ENCODE measurements at places on chromosomes 4 and X. TPM values are rescaled to one million over a fixed set of nuclear protein-coding genes. Genes with fewer than 3 reads are reported as not detected.

GRPR gene
- total RNA-seq: 10.8 TPM

DNA sequence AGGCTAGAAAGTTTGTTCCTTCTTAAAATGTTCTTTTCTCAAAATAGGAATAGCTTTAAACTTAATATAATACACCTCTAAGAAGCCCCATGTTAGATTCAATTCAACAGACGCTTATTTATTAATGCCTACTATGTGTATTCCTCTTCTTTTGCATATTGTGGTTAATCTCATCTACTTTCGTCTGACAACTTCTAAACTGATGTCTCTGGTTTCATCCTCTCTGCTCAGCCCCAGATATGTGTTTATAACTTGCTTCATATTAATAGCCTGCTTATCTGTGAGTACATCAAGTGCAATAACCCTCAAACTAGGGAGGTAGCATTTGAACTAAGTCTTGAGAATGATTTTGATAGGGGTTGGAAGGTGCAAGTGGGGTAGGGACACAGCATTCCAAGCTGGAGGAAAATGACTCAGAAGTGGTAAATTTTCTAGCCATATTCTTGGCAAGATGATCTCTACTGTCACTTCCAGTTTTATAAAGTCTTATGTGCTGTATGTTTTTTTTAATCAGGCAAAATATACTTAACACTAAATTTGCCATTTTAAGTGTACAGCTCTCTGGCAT lies 37.0 kb downstream of the STK26 start:
- H3K27ac ChIP-seq: no peak overlapping the region
- DNase-seq: no peak
- no peaks in the 10 kb centered on the region for H3K27me3 ChIP-seq
- H3K36me3 ChIP-seq: no peaks in the 10 kb centered on the region
- no peak overlapping the region for H3K4me3 ChIP-seq
- no peaks in the 10 kb centered on the region for H3K4me1 ChIP-seq

TCEAL2 gene
- total RNA-seq: 27.0 TPM

GRCh38 chr4:84091266-84091665 lies 407.8 kb downstream of the NKX6-1 start:
- no peak overlapping the region for H3K27ac ChIP-seq
- H3K4me3 ChIP-seq: no peak overlapping the region
- no peaks in the 10 kb centered on the region for H3K27me3 ChIP-seq
- DNase-seq: no peak

- H3K27ac ChIP-seq: no peak overlapping the region
- H3K36me3 ChIP-seq: no peaks in the 10 kb centered on the region
- no peak overlapping the region for H3K4me3 ChIP-seq
- H3K4me1 ChIP-seq: peaks cover 7% of the 10 kb centered on the region
These were observed 90.5 kb upstream of the GPRIN3 start for GRCh38 chr4:89398146-89398545.

APLN gene
- total RNA-seq: 0.58 TPM

- no peak overlapping the region for H3K27ac ChIP-seq
- DNase-seq: no peak
- peaks cover 9% of the 10 kb centered on the region for H3K4me1 ChIP-seq
- no peaks in the 10 kb centered on the region for H3K27me3 ChIP-seq
- no peak overlapping the region for H3K4me3 ChIP-seq
These were observed 20.3 kb downstream of the RUFY3 start for GRCh38 chr4:70741867-70742658.

DNA sequence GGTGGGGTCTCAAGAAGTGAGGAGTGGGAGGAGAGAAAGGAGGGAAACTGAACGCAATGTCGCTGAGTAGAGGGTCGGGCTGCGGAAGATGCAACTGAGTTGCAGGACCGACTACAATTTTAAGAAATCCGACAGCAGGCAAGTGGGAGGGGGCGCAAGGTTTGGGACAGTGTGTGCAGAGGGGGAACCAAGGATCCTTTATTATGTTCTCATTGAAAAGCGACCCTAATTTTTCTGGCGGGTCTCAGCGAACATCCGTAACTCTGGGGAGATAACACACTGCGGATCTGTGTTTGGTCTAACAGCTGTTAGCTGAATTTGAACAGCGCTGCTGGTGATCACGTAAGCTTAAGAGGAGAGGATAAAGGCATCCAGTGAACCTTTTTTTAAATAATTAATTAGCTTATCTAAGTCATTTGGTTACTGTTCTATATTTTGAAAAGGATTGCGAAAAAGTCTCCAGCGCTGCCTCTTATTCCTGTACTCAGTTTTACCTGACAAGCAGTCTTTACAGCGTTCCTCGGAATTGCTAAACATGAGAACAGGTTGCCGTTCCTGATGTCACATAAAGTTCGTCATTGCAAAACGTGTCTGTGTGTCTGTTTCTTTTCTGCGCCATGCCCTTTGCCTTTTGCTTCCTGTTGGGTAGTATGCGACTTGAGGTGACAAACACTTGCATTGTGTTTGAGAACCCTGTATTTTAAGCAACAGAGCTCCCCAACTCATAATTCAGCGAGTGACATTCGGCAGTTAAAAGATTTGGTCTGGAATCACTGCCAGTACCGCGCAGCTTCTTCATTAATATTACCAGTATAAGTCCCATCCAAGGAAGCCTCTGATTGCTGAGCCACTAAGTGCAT lies 1.3 kb downstream of the HTR2C start:
- no peak overlapping the region for H3K4me3 ChIP-seq
- peaks cover 30% of the 10 kb centered on the region for H3K4me1 ChIP-seq
- H3K27ac ChIP-seq: no peak overlapping the region
- H3K27me3 ChIP-seq: peaks cover 4% of the 10 kb centered on the region

- no peaks in the 10 kb centered on the region for H3K4me1 ChIP-seq
- H3K27ac ChIP-seq: no peak overlapping the region
- no peaks in the 10 kb centered on the region for H3K36me3 ChIP-seq
- DNase-seq: no peak
These were observed 7.0 kb upstream of the DSPP start for GRCh38 chr4:87601361-87601760.

PCDH7 gene
- 293 TPM for total RNA-seq

TMPRSS11D gene
- total RNA-seq: not detected

DNA sequence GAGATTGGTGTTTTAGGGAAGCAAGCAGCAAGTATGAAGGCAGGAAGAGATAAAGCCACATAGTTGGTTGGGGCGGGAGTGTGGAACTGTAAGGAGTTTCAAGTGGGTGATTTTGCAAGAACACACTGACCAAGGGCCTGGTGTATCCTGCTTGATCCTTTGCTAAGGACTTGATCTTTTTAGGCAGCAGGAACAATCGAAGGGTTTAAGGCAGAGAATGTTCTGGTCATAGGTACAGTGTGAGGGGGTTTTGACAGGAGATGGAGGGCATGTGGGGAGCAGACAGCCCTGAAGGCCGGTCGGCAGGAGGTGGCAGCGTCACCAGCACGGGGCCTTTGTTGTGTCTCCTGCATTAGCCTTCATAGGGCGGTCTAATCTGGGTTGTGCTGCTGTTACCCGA lies 54.7 kb downstream of the FAM193A start:
- H3K4me3 ChIP-seq: no peak overlapping the region
- DNase-seq: no peak
- no peaks in the 10 kb centered on the region for H3K36me3 ChIP-seq
- no peak overlapping the region for H3K27ac ChIP-seq
- H3K27me3 ChIP-seq: no peaks in the 10 kb centered on the region

DNA sequence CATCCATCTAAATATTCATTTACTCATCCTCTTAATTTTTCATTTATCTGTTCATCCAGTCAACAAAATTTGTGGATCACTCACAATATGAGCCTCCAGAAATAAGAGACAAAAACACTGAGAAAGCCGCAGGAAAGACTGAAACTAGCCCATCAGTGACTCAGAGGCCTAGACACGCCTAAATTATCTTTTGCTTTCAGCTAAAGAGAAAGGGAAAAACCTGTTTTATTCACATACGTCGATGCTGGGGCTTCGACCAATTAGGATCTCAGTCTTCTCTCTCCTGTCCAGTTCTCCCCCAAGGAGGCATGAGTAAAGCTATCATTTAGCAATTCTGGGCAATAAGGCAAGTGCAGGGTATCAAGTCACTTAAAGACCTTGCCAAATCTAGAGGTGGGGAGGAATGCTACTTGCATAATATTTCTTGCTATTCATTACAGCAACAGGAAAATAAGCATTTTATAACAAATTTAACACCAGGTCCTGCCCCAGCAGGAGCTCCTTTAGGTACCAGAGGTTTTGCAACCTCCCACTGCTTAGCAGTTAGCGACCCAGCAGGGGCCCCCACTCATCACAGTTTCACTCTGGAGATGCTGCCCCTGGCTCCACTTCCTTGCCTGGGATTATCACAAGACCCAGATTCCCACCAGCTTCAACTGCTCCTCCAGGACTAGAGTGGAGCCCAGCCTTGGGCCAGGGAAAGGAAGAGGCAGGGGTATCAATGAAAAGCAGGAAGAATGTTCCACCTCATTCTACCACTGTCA lies 30.1 kb upstream of the TMEM154 start:
- H3K4me3 ChIP-seq: no peak overlapping the region
- no peaks in the 10 kb centered on the region for H3K36me3 ChIP-seq
- no peak overlapping the region for H3K27ac ChIP-seq
- no peaks in the 10 kb centered on the region for H3K27me3 ChIP-seq
- no peak for DNase-seq
- peaks cover 6% of the 10 kb centered on the region for H3K4me1 ChIP-seq

TCEANC gene
- total RNA-seq: 3.5 TPM

- DNase-seq: peak; percentile 55
- peaks cover 6% of the 10 kb centered on the region for H3K4me1 ChIP-seq
- no peaks in the 10 kb centered on the region for H3K36me3 ChIP-seq
These were observed 13.4 kb downstream of the PJA1 start for GRCh38 chrX:69151866-69152284.

- no peaks in the 10 kb centered on the region for H3K27me3 ChIP-seq
- no peak overlapping the region for H3K27ac ChIP-seq
- H3K36me3 ChIP-seq: no peaks in the 10 kb centered on the region
- no peaks in the 10 kb centered on the region for H3K4me1 ChIP-seq
- no peak overlapping the region for H3K4me3 ChIP-seq
These were observed 48.6 kb upstream of the STARD8 start for GRCh38 chrX:68598841-68599240.

DNA sequence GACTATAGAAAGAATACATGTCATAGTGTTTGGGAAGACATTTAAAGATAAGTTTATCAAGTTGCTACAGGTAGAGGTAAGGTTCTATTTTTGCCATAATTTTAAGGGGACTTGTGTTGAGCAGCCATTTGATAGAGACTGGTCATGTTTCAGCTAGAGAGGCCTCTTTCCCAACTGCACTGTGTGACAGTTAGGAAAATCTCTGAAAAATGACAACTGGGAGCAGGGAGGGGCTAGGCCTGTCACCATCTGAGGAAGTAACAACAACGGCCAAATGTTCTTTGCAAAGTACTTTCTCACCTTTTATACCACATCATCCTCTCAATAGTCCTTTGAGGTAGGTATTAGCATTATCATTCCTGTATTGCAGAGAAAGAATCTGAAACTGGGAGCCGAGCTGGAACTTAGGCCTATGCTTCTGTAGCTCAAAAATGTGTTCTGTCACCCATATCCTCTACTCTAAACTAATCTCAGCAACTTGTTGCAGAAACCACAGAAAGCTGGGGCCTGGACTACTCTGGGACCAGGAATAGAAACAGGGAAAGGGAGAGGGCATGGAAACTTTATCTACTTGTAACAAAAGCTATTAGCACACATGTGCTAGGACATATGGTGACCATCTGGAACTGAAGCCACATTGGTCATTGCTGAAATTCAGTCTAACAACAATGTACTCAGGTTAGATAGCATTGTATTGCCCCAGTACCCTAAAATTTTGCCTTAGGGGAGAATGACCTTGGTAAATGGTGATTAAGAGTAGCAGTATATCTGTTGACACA lies 198.9 kb downstream of the MID1IP1 start:
- no peak overlapping the region for H3K4me3 ChIP-seq
- H3K27me3 ChIP-seq: no peaks in the 10 kb centered on the region
- no peaks in the 10 kb centered on the region for H3K4me1 ChIP-seq
- no peak overlapping the region for H3K27ac ChIP-seq
- no peaks in the 10 kb centered on the region for H3K36me3 ChIP-seq
- peak; percentile 21 for DNase-seq

SCARB2 gene
- 114 TPM for total RNA-seq

DNA sequence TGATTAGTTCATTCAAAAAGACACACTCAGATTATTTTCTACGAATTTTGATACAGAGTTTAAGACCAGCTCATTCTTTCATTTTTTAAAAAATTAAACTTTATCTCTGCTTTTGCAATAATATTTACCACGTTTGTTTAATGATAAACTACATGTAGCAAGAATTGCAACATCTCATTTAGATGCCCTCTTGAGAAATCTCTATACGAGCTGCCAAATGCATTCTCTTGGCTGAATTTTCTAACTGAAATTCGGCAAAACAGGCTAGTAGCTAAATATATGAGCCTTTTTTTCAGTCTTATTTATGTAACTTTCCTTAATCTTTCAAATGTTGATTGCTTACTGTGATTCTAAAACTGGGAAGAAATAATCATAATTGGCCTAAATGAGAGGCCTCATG lies 2.1 kb upstream of the GC start:
- no peak overlapping the region for H3K4me3 ChIP-seq
- no peaks in the 10 kb centered on the region for H3K27me3 ChIP-seq
- no peak overlapping the region for H3K27ac ChIP-seq
- no peaks in the 10 kb centered on the region for H3K36me3 ChIP-seq
- no peaks in the 10 kb centered on the region for H3K4me1 ChIP-seq

PDGFRA gene
- total RNA-seq: 123 TPM

- peaks cover 41% of the 10 kb centered on the region for H3K4me1 ChIP-seq
- H3K4me3 ChIP-seq: no peak overlapping the region
- H3K27me3 ChIP-seq: no peaks in the 10 kb centered on the region
- H3K27ac ChIP-seq: peak overlapping the region; percentile 82
- no peak for DNase-seq
These were observed 2.1 kb upstream of the TMEM131L start for GRCh38 chr4:153464068-153464467.

DNA sequence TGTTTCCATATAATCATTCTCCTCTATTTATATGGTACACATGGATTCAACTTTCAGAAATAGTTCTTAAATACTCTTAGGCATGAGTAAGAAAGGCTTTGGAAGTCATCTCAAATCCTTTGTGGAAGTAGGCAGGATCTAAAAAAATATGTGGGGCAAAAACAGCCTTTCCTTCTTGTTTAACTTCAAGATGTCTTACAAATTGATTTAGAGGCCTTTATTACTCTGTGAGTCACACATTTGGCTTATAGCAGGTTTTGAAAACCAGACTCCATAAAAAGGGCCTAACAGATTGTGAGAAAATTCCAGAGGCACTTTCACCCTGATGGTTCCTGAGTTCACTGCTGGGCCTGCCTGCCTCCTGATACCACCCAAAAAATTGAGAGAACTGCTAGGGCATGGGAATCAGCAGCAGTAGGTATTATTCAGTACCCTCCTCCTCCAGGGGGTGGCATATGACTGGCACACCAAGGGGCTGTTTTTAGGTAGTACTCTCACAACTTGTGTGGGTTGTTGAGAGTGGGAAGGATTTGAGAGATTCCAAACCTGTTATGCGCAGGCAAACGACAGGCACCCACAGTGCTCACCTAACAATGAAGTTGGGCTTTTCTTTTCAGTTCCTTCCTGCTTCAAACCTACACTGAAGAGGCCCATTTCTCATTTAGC lies 162.7 kb upstream of the MBNL3 start:
- H3K36me3 ChIP-seq: no peaks in the 10 kb centered on the region
- H3K4me1 ChIP-seq: no peaks in the 10 kb centered on the region
- DNase-seq: no peak

ADGRG4 gene
- under 0.01 TPM for total RNA-seq

- peak overlapping the region; percentile 72 for H3K27ac ChIP-seq
- H3K27me3 ChIP-seq: no peaks in the 10 kb centered on the region
- peaks cover 13% of the 10 kb centered on the region for H3K36me3 ChIP-seq
- no peak for DNase-seq
- H3K4me1 ChIP-seq: peaks cover 49% of the 10 kb centered on the region
These were observed 67.4 kb upstream of the CLCN4 start for GRCh38 chrX:10089378-10089795.
